ENCODE measurements at places on chromosomes 7 and 10.

DNA sequence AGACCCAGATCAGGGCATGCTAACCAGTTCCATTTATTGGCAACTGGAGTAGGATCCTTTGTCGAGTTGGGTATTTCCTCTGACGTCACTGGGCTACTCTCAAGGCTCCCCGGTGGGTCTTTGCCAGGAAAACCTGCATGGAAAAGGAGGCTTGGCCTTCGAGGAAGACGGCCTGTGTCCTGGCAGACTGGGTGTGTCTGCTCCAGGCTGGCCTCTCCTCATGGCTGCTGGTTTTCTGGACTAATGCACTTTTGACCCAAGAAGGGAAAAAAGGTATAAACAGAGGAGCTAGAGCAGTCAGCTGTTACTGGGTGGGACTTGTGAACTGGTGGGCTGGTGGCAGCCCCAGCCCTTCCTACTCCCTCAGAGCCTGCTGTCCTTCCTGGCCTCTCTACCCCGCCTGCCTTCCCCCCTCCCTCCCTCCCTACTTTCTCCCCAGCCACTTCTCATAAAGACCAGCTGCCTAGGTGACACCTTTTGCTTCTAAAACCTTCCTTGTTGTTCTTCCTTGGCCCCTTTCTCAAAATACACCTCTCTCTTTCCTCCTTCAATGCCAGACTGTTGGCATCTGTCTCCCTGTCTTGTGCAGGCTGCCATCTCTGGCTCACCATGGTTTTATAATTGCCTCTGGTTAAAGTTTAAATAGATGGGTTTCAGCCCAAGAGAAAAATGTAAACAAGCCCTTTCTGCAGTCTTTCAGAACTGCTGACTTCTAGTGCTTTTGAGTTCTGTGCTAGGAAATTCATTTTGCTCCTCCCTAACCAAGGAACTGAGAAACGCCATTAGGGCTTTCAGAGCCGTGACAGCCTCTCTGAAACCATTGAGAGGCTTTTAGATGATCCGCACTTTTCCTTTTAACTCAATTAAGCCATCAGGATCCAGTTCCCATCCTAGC, 101.8 kb upstream of the MKLN1 start:
- no peak for DNase-seq

DNA sequence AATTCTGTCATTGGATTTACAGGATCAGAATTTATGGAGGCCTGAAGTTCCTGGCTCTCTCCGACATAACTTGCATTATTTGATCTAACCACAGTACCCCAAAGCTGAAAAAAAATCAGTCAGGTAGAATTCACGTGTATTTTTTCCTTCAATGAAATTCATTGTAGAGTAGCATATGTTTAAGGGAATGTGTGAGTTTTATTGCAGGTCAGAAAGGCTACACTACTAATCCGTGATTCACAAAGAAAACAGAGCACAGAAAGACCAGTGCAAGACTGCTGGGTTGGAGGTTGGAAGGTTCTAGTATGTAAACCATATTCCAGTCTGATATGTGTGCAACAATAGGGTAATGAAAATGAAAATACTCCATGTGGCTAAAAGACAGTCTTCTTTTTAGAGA, 247.0 kb upstream of the FERD3L start:
- DNase-seq: no peak

- DNase-seq: no peak
Measured at GRCh38 chr10:102670871-102671434, 26.7 kb downstream of the TRIM8 start.

GRCh38 chr10:34864149-34865067, 49.3 kb upstream of the PARD3 start:
- no peak for DNase-seq

- DNase-seq: no peak
Measured at GRCh38 chr10:59126261-59126660, 50.2 kb upstream of the PHYHIPL start.

DNA sequence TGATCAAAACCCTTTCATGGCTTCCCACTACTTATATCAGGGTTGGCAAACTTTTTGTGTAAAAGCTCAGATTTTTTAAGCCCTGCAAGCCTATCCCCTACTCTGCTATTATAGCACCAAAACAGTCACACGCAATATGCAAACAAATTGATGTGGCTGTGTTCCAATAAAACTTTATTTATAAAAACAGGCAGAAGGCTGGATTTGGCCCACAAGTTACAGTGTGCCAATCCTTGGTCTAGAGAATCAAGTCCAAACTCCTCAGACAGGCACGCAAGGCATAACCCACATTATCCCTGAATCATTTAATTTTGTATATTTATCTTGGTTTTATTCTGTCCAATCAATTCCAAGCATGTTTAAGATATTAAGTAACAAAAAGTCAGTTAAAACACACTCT, 71.9 kb downstream of the SGMS1 start:
- DNase-seq: no peak

DNA sequence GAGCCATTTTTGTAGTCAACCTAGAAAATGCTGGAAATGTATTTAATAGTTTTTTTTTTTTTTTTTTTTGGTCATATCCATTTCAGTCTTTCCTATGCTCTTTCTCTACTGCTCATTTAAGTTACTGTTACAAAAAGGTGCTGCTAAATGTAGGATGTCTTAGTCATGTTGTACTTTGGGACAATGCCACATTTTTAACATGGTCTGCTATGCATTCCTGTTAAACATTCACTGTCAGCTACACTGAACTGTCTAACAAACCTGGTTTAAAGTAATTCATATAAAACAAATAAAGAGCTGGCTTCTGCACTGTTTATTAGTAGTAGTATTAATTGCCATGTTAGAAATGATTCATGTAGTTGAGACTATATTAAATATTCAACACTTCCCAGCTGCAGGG, 108.6 kb downstream of the NSUN6 start:
- DNase-seq: no peak

GRCh38 chr10:10564081-10564794, 453.4 kb upstream of the CELF2 start:
- no peak for DNase-seq

GRCh38 chr7:47697543-47697942, 115.6 kb upstream of the TNS3 start:
- DNase-seq: no peak

- no peak for DNase-seq
Measured at GRCh38 chr10:72852508-72852907, 41.0 kb upstream of the OIT3 start.

DNA sequence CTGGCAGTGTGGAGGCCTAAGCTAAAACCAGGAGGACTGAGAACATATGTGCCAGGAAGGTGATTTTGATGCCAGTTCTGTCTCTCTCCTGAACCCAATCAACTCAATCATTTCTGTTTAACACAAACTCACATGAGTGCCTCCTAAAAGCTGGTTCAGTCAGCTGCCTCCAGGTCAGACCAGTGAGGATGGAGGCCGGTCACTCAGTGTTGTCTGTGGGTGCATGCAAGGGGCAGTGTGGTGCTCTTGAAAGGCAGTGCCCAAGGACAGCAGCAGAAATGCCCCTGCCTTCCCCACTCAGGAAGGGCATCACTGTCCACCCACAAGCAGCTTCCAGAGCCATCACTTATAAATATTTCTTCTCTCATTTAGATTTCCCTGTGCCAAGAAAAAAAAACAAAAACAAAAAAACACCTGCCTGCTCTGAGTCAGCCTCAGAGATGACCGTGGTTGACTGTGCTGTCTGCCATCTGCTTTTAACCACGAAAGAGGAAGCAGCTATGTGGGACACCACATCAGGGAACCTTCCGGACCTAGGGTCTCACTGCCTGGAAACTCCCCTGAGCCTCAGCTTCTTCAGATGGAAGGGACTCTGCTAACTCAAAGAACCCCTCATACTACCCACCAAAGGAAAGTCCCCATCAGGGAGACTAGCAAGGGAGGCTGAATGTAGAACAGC, 39.1 kb downstream of the VOPP1 start:
- peak; percentile 70 for DNase-seq

GRCh38 chr7:26743205-26743604, 121.2 kb downstream of the SKAP2 start:
- no peak for DNase-seq

GRCh38 chr7:151553356-151553755, 33.7 kb upstream of the RHEB start:
- DNase-seq: no peak

- DNase-seq: no peak
Measured at GRCh38 chr10:62424026-62424425, 49.9 kb downstream of the ZNF365 start.

Data from activated CD8-positive, alpha-beta memory T cell treated with anti-CD3 and anti-CD28 coated beads for 4 hours (primary cell).